ENCODE measurements at places on chromosomes 2 and 18. TPM values are rescaled to one million over a fixed set of nuclear protein-coding genes. Genes with fewer than 3 reads are reported as not detected.

The COL3A1 gene
- total RNA-seq: 0.27 TPM

The RPRM gene
- not detected for total RNA-seq

The RAB6D gene
- total RNA-seq: not detected

The CNRIP1 gene
- total RNA-seq: 1.9 TPM

The CHRNG gene
- not detected for total RNA-seq

The KYNU gene
- total RNA-seq: 361 TPM

The ATG16L1 gene
- 47.0 TPM for total RNA-seq

The CERKL gene
- 0.41 TPM for total RNA-seq

The EVX2 gene
- not detected for total RNA-seq

The TMEM127 gene
- total RNA-seq: 51.2 TPM

The IL1RL2 gene
- total RNA-seq: not detected

The CRACDL gene
- total RNA-seq: 0.97 TPM

The OTX1 gene
- total RNA-seq: 4.7 TPM

The HIBCH gene
- 14.3 TPM for total RNA-seq

The CENPO gene
- total RNA-seq: 51.6 TPM

The NCKAP5 gene
- 0.92 TPM for total RNA-seq

The ATOH8 gene
- 5.3 TPM for total RNA-seq

The TMEM200C gene
- total RNA-seq: not detected

The PKP4 gene
- 29.2 TPM for total RNA-seq

The CAPN14 gene
- total RNA-seq: 0.07 TPM

The GPR155 gene
- 0.35 TPM for total RNA-seq

The VWC2L gene
- not detected for total RNA-seq

The PSTPIP2 gene
- total RNA-seq: 0.23 TPM

The UGT1A5 gene
- not detected for total RNA-seq

The FN1 gene
- total RNA-seq: 174 TPM

The IL36A gene
- not detected for total RNA-seq

The PLGLB1 gene
- total RNA-seq: 0.38 TPM

The GNAL gene
- 4.4 TPM for total RNA-seq

The MC4R gene
- total RNA-seq: not detected

The ARPC2 gene
- 304 TPM for total RNA-seq

The TEKT4 gene
- not detected for total RNA-seq

The TIMM21 gene
- 57.1 TPM for total RNA-seq

The AQP12A gene
- not detected for total RNA-seq

The DES gene
- 0.06 TPM for total RNA-seq

The LTBP1 gene
- 16.8 TPM for total RNA-seq

The CCDC178 gene
- not detected for total RNA-seq

The AQP4 gene
- total RNA-seq: not detected

The EFHD1 gene
- total RNA-seq: 1.9 TPM

The SP140L gene
- total RNA-seq: 3.7 TPM

The ALMS1 gene
- 10.2 TPM for total RNA-seq

The TNS1 gene
- total RNA-seq: 10.2 TPM

The ANKRD30BL gene
- not detected for total RNA-seq

The CLIP4 gene
- 25.5 TPM for total RNA-seq

The SLC4A3 gene
- total RNA-seq: 3.8 TPM

The FNDC4 gene
- 5.3 TPM for total RNA-seq

The POTEJ gene
- not detected for total RNA-seq

Data from A549 treated with CORT108297 at 1 μM for 4 hours (cell line).